ENCODE measurements at places on chromosomes 12 and 14.

- no peak for DNase-seq
Observed at GRCh38 chr12:50241178-50241577, 42.1 kb downstream of the LIMA1 start.

DNA sequence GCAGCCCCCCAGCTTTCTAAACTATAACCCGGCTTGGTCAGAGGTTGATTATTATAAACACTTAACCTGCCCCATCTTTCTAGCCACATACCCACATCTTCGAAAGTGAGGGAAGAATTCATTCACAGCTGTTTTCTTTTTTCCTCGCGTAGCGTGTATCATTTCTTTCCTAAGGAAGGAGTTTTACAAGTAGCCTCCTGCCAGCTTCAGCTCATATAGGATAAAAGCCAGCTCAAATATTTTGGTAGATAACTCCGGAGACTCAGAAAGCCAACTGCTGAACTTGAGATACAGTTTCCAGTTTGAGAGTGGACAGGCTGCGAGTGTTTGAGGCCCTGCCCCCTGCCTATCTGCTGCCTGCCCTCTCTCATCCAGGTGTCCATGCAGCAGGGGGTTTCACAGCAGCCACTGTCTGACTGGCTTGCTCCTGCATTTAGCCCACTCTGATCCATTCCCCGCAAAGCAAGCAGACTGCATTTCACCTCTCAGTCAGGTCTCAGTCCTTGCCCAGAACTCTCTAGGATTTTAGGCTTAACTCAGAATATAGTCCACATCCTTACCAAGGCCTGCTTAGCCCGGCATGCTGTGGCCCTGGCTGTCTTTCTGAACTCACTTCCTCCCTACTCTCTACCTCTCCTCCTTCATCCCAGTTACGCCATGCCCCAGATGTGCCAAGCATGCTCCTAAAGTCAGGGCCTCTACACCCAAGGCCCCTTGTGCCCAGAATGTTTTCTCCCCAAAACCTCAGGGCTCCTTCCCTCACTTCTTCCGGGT is 46.9 kb downstream of the EVL start:
- DNase-seq = no peak

DNA sequence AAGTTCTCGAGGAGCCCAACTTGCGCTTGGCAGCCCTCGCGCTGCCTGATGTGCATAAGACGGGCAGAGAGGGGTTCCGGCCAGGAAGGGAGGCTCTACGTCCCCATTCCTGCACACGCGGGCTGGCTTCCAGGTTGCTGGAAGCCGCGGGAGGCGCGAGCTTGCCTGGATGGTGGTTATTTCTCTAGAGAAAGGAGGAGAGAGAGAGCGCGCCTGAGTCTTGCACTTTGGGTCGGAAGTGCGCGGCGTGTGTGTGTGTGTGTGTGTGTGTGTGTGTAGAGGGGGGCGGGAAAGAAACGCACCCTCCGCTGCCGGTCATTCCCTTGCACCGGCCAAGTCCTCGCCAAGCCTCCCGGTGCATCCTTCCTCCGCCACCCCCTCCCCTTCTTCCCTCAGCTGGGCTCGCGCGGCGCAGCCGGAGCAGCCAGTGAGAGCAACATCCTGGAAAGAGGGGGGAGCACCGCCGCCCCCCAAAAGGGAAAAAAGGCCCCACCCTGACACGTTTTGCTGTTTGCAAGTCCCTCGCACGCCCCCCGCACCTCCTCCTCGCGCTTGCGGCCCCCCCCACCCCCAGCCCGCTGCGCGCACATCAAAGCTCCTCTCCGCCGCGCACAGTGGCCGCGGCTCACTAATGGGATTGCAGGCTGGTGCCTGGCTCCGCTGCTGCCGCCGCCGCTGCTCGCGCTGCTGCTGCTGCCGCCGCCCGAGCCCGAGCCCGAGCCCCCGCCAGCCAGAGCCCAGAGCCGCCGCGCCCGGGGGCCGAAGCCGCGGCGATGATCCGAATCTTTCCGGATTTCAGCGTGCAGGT is 4.4 kb upstream of the NPAS3 start:
- DNase-seq = no peak

DNA sequence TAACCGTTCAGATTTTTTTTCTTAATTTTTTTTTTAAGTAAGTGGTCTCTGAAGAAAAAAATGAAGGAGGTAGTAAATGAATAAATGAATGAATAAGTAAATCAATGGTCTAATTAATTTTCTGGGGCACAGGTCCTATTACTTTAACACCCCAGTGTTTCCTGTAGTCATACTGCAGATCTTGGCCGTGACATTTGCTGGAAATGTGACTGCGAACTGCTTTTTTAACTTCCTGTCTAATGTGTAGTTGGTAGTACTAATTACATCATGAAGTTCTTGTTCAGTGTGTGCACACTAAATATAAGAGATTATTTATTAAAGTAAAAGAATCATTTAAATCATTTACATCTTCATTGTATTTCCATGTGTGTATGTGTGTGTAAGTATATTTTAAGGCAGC is 45.4 kb downstream of the AEBP2 start:
- no peak for DNase-seq

DNA sequence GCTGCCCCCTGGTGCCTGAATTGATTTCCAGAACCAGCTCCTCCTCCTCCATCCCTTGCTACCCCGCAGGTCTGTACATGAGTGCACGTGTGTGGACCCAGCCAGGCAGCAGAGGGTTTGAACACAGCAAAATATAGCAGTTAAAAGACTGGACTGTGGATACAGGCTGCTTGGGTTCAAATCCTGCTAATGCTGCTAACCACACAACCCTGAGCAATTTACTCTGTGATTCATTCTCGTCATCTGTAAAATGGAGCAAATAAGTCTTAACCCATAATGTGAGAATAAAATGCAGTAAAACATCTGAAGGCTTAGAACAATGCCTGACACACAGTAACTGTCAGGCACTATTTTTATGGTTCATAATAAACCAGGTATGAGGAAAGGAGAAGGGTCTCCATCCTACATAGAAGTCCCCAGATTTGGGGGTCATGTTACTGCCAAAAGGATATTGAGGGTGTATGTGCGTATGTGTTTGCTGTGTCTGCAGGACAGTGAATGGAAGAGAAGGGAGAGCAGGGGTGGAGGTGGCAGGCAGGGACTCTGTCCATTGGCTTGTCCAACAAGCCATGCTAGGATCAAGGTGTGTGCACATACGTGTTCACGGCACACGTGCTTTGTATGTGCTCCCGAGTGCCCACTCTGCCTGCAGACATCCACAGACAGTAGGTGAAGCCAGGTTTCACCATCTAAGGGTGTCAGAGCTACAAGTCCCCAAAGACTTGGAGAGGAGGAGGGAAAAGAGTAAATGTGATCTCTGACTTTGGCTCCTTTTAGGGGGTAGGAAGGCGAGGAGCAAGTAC is 1.5 kb upstream of the STAT6 start:
- DNase-seq = no peak

DNA sequence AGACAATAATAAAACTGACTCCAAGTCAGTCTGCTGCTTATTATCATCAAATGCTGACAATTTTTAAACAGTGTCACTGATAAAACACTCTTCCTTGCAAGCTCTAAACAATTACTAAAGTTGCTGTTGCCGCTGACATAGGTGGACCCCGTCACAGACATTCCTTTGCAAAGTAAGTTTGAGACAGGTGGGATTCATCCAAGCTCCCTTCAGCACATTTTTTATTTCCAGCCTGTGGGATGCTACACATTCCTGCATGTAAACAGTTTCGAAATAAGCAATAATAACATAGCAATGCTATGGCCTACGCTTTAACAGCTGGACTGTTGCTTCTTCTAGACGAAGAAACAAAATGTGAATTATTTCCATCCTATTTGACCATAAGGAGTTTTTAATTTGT is 85.4 kb upstream of the HIF1A start:
- DNase-seq = no peak
